ENCODE measurements at places on chromosomes 5 and 9. TPM values are rescaled to one million over a fixed set of nuclear protein-coding genes. Genes with fewer than 3 reads are reported as not detected.

- DNase-seq, result no peak
Measured at GRCh38 chr5:58002323-58002722, 457.6 kb downstream of the PLK2 start.

GRCh38 chr9:13598738-13599137 lies 319.2 kb upstream of the MPDZ start:
- no peak for DNase-seq

DNA sequence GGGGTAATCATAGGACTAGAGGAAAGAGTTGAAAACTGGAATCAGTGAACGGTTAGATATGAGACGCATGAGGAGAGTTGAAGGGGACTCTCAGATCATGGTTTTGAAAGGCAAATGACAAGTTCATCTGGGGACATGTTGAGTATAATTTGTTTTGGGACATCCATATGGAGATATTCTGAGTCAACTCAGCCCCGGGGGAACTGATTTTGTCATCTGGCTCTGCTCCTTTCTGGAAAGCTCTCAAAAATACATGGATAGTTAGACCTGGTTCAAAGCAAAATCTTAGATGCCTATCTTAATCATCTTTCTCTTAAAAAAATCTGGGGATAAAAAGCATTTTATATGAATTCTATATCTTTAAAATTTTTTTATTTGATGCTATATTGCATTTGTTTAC lies 161.2 kb downstream of the SNX18 start:
- DNase-seq, result no peak

Gene ENHO
- total RNA-seq, result 3.9 TPM

Gene VCAN
- 2.3 TPM for total RNA-seq

Gene DRD1
- 0.13 TPM for total RNA-seq
